Posterior vena cava (tissue), 2 donors: ENCODE measurements at places on chromosomes 1 and 21. TPM values are rescaled to one million over a fixed set of nuclear protein-coding genes. Genes with fewer than 3 reads are reported as not detected.

OR2L8 gene
- not detected for total RNA-seq

RUNX1 gene
- total RNA-seq, result 59.3 TPM

SRSF10 gene
- total RNA-seq, result 74.1 TPM

DNA sequence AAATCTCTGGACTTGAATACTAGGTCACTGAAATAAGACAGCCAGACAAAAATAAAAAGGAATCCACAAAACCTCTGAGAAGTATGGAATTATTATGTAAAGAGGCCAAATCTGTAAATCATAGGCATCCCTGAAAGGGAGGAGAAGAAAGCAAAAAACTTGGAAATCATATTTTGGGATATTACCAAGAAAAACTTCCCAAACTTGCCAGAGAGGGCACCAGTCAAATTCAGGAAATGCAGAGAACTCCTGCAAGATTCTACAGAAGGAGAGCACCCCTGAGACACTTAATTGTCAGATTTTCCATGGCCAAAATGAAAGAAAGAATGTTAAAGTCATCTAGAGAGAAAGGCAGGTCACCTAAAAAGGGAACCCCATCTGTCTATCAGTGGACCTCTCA, 862.3 kb upstream of the PRMT6 start:
- DNase-seq, result no peak
